ENCODE measurements at places on chromosomes 4 and X.

DNA sequence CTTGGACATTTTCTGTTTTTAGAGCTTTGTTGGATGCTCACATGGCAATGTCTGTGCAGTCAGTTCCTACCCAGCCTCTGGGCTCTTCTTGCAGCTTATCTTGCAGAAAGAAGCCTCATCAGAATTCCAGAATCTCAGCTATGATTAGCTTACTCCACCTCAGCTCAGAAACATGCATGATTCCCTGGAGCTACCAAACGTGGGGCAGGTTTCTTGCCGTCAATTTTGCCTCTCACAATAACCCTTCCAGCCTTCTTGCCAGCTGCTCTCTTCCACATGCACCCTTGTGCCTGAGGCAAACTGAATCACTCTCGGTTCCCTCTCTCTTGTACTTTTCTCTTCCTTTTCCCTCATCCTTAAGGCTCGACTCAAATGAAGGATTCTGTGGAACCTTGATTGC, 141.4 kb downstream of the PTTG2 start:
- DNase-seq = no peak

DNA sequence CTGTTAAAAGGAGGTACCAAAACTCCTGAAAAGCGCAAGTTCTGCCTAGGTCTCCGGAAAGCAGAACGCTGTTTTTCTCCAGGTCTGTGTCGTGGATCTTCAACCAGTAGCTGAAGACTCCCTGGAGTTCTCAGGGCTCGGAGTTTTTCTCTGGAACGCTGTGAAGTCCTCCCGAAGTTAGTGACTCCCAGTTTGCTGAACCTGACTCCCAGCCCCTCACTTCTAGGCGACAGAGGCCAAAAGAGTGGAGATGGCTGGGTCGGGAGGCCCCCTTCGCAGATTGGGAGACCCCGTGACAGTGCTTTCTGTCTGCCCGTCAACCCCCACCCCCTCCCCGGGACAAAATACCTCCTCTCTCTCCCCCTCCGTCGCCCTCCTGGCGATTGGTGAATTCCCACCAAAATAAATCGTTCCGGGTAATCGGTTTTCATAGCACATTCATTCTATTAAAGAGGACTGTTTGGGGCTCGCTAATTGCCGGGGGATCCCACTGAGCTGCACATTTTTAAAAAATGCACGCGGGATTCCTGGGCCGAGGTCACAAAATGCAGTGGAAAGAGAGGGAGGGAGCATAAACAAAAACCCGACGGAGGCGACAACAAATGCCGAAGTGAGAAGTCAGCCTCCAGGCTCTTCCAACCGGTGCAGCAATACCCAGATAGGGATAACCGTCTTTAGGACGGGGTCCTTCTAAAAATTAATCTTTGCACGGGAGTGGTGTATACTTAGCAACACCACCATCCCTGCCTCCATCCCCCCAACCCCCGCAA, 4.0 kb upstream of the MSX1 start:
- no peak for DNase-seq

GRCh38 chr4:37595875-37596680, 90.1 kb downstream of the RELL1 start:
- DNase-seq = no peak

DNA sequence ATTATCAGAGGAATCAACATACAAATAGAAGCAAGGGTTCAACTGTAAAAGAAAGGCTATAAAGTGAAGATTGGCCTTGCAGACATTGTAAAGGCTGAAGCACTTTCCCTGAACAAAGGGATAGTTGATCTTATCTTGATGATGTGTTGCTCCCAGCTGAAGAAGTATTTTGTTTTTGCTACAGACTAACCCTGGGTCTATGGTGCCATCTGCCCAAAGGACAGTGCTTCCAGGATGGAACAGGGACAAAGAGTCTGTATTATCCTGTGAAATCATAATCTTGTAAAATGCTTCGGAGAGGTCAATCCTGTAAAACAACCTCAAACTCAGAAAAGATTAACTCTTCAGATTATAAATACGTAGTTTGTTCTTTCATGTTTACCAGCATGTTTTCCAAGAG, 251.7 kb upstream of the ANKRD50 start:
- DNase-seq = no peak

DNA sequence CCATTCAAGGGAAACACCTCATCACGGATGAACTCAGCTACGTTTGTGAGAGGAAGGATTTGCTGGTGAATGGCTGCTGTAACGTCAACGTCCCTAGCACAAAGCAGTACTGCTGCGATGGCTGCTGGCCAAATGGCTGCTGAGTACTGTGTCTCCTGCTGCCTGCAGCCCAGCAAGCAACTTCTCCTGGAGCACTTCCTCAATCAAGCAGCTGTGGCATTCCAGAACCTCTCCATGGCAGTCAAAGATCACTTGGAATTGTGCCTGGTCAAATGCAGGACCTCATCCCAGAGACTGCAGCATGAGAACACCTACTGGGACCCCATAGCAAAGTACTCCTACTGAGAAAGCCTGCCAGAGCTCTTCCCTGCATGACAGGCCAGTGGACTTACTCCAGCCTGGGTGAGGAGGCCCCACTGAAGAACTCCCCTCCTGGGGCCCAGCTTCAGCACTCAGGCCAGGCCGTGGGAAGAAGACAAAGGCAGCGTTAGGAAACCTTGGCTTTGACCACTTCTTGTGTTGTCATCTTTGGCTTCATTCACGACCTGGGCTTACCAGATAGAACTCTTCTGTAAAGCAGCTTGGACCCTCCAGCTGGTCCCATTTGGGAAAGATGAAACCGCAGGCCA, 244.3 kb downstream of the RBMX2 start:
- no peak for DNase-seq

DNA sequence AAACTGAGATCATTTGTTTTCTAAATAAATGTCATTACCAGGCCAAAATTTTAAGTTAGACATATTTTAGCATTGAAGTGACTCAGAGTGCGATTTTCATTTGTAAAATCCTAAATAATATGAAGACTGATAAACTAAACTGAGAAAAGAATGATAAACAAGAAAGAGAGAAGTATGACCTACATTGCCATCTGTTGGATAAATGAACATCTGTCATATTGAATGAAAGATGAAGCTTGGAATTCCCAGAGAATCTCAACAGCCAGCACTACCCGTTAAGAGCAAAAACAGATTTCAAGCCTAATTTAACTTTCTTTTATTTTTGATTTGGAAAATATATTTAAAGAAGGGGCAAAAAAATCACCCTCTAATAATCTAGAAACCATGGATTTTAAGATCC, 591.0 kb upstream of the ATOH1 start:
- no peak for DNase-seq

DNA sequence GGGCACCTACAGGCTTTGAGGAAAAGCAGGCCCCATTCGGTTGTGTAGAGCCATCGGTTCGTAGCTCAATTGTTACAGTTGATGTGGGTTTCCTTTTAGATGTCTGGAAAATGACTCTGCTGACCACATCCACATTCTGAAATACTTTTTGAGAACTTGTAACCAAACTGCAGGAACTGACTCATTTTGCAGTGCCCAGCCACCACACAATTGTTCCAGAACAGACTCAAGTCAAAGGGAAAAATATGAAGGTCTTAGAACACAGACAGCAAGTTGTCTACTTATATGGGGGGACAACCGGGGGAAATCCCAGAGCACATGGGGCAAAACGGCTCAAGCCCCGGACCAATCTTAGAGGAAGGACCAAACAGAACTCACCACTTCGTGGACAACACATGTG, 557.6 kb upstream of the DIPK2B start:
- peak; percentile 23 for DNase-seq

DNA sequence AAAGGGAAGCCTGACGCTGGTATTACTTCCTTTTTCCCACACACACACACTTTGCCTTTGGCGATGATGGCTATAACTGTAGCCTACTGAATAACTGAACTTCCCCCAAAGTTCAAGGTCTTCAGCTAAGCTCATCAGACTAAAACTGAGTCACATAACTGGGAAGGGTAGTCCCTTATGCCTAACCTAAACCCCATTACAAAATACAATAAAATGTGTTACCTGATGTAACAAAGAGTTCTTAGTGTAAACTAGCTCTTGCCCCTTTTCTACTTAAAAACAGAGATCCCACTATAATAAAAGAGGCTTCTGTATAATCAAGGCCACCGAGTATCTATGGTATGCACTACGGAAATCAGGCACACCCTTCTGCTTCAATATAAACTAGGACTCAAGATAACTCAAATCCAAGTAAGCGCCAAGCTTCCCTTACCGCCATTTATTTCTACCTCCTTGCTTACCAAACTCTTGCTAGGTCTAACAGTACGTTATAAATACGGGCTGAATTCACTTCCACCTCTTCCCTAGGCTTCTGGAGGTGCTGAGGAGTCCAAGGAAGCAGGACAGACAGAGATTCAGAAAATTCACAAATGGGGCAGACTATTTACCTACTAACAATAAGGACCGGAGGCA, 2.4 kb downstream of the OTUD4 start:
- no peak for DNase-seq

DNA sequence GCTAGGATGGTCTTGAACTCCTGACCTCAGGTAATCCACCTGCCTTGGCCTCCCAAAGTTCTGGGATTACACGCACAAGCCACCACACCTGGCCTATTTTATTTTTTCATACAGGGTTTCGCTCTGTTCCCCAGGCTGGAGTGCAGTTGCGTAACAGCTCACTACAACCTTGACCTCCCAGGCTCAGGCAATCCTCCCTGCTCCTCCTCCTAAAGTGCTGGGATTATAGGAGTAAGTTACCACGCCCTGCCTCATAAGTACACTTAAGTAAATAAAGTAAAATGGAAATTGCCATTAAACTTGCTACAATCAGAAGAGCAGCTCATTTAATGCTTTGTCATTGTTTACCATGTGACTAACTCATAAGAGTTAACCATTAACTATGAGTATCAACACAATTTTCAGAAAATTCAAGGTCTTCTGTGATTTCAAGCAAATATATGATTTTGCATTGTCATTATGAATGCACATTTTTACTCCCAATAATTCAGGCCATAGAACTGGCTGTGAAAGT, 12.3 kb downstream of the UGDH start:
- DNase-seq = no peak

- DNase-seq = no peak
These were observed 263.3 kb upstream of the MAGEB2 start for GRCh38 chrX:29952016-29952415.

- peak; percentile 76 for DNase-seq
These were observed at the start of gene OTUD5 for GRCh38 chrX:48957477-48957826. Gene OTUD5, minus strand, starts transcription at chrX:48957607. Its CDS starts 37 bp downstream, at chrX:48957570.

DNA sequence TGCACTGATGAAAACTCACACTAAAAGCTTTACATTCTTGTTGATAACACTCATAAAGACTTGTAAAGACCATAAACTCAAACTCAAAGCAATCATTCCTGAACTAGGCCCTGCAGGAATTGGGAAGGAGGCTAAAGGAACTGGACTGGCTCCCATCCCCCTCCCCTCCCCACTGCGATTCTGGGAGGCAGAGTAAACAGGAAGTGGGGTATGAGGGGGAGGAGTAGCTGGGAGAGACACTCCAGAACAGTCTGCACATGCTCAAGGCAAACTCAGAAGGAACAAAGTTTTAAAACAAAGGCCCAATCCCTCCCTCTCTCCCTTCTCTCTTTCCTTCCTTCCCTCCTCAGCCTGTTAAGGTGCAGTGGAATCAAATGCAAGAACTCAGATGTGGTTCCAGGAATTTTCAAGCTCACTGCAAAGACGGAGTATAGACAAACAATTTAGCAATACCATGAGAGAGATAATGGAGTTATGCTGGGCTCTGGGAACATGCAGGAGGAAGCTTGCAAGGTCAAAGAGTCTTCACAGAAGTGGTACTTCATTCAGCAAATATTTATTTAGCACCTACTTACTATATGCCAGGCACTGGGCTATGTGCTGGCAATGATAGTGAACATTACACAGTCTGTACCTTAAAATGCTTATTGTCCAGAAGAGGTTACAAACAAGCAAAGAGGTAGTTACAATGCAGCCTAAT, 15.9 kb downstream of the MID1IP1 start:
- peak; percentile 7 for DNase-seq

DNA sequence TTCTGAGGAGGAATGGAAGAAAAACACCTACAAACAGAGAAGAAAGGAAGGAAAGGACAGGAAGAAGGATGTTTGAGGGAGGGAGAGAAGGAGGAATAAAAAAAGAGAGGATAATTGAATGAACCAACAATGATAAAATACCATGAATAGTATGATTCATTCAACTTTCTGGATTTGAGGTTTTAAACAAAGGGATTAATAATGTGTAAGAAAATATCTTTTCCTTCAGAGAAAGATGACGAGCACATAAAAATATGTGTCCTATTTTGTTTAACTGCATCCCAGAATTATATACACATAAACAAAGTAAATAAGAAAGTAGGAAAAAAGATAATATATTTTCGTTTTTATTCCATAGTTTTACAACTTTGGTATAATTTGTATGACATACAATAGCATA, 1380.4 kb downstream of the STIM2 start:
- DNase-seq = no peak

DNA sequence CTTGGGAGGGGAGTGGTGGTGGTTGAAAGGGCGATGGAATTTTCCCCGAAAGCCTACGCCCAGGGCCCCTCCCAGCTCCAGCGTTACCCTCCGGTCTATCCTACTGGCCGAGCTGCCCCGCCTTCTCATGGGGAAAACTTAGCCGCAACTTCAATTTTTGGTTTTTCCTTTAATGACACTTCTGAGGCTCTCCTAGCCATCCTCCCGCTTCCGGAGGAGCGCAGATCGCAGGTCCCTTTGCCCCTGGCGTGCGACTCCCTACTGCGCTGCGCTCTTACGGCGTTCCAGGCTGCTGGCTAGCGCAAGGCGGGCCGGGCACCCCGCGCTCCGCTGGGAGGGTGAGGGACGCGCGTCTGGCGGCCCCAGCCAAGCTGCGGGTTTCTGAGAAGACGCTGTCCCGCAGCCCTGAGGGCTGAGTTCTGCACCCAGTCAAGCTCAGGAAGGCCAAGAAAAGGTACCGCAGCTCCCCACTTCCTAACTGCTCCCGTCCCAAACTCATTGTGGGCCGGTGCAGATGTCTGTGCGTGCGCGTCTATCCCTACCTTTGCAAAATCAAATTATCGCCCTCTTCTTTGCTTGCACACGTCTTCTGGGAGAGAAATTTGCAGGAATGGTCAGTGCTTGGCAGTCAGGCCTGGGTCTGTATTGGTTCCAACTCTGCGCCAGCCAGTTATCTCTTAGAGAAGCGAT, 533 bp downstream of the IL15 start:
- DNase-seq = no peak

- no peak for DNase-seq
These were observed 90.9 kb downstream of the EFNB1 start for GRCh38 chrX:68919707-68920106.

- DNase-seq = no peak
These were observed 80.5 kb upstream of the HELT start for GRCh38 chr4:184937745-184938144.

GRCh38 chr4:124867536-124867935, 155.0 kb upstream of the ANKRD50 start:
- DNase-seq = no peak

GRCh38 chr4:153025406-153025805, 89.3 kb downstream of the FHDC1 start:
- no peak for DNase-seq

GRCh38 chr4:32519060-32519459, 1798.9 kb downstream of the PCDH7 start:
- no peak for DNase-seq

DNA sequence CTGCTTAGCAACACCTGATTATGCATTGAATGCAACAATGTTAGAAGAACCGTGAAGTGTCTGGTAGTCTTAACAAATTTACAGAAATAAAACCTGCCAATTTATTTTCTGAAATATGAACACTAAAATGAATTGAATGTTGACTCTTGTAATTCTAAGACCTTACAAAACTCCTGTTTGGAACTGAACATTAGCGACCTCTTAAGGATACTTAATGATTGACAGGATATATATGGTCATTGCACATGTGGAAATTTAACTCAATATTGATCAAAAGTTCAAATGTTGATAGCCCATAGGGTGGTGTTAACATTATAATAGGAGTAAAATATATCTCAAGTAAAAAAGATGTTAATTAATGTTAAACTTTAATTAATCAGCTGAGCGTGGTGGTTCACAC, 79.1 kb downstream of the TECRL start:
- DNase-seq = no peak

Data from activated gamma-delta T cell treated with Interleukin-2 at 50 U/mL for 16 hours (primary cell).